ENCODE measurements at places on chromosomes 4 and X. TPM values are rescaled to one million over a fixed set of nuclear protein-coding genes. Genes with fewer than 3 reads are reported as not detected.

DNA sequence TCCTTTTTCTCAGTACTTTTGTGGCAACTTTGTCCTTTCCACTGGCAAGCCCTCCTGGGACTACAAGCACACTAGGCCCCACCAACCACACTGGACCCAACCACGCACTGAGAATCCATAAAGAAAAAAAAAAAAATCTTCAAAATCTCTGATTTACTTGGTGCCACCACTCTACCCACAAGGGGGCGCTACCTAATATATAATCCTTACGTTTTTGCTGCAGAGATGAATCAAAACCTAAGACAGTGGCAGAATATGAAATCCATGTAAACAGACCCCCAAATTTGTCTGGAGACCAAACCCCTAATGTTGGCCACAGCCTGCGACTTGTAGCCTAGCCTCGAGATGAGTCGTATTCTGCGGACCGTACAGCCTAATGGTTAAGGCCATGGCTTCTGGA lies 63.5 kb upstream of the ARHGAP36 start:
- H3K36me3 ChIP-seq: no peaks in the 10 kb centered on the region
- no peak overlapping the region for H3K4me3 ChIP-seq
- no peak for DNase-seq
- no peaks in the 10 kb centered on the region for H3K27me3 ChIP-seq
- no peak overlapping the region for H3K27ac ChIP-seq

DIPK2B gene
- total RNA-seq: 31.9 TPM

TMPRSS11E gene
- not detected for total RNA-seq

GRCh38 chrX:133746593-133746992 lies 238.8 kb downstream of the GPC3 start:
- H3K4me3 ChIP-seq: no peak overlapping the region
- DNase-seq: no peak
- H3K36me3 ChIP-seq: no peaks in the 10 kb centered on the region
- H3K4me1 ChIP-seq: no peaks in the 10 kb centered on the region
- H3K27me3 ChIP-seq: no peaks in the 10 kb centered on the region

GRCh38 chr4:80255329-80256095 lies 11.0 kb upstream of the FGF5 start:
- no peaks in the 10 kb centered on the region for H3K4me1 ChIP-seq
- H3K27ac ChIP-seq: no peak overlapping the region
- no peaks in the 10 kb centered on the region for H3K27me3 ChIP-seq
- no peak for DNase-seq

- no peak overlapping the region for H3K4me3 ChIP-seq
- no peaks in the 10 kb centered on the region for H3K27me3 ChIP-seq
- no peaks in the 10 kb centered on the region for H3K36me3 ChIP-seq
- no peak overlapping the region for H3K27ac ChIP-seq
- H3K4me1 ChIP-seq: no peaks in the 10 kb centered on the region
Observed at GRCh38 chr4:75169020-75169419, 236.1 kb downstream of the PARM1 start.

GRCh38 chr4:94363136-94363655 lies 20.6 kb upstream of the HPGDS start:
- no peaks in the 10 kb centered on the region for H3K36me3 ChIP-seq
- no peak for DNase-seq
- no peaks in the 10 kb centered on the region for H3K4me1 ChIP-seq
- H3K4me3 ChIP-seq: no peak overlapping the region
- H3K27ac ChIP-seq: no peak overlapping the region

GRCh38 chrX:74408304-74408703 lies 13.0 kb upstream of the SLC16A2 start:
- H3K36me3 ChIP-seq: no peaks in the 10 kb centered on the region
- no peak for DNase-seq
- no peak overlapping the region for H3K4me3 ChIP-seq

DNA sequence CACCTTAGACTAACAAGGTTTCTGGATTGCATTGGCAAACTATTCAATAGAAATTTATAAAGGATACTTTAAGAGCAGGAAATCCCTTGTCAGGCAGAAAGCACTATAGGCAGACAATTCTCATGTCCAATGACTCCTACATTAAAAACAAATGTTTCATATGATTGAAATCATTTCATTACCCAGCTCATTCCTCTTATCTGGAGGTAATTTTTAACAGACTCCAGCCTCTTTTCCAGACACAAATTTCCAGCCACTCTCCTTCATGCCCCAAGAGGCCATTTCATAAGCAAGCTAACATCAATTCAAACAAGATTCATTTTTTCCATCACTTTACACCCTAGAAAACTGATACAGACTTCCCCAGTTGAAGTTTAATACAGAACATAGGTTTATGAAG lies 495.1 kb upstream of the FRG1 start:
- no peak overlapping the region for H3K27ac ChIP-seq
- no peaks in the 10 kb centered on the region for H3K36me3 ChIP-seq
- H3K27me3 ChIP-seq: no peaks in the 10 kb centered on the region
- no peak for DNase-seq
- H3K4me1 ChIP-seq: no peaks in the 10 kb centered on the region

DNA sequence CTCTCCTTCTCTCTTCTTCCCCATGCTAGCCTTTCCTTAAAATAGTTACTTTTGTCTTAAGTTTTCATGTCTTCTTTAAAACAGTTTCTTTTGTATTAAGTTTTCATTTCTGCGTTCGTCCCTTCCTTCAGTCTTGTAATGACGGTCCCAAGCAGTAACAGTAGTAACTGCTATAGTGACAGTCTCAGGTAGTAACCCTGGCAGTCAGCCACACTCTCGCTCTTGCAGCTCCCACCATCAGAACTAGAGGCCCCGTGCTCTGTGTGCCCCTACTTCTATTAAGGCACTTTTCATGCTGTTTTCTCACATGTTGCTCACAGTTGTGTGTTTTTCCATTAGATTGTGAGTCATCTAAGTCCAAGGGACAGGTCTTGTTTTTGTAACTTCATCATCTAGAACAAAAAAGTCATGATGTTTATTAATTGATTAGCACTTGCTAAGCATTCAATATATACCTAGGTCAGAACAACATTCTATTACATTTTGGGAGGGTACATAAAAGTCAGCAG lies 49.3 kb downstream of the C4orf33 start:
- H3K27me3 ChIP-seq: no peaks in the 10 kb centered on the region
- H3K4me1 ChIP-seq: no peaks in the 10 kb centered on the region
- H3K4me3 ChIP-seq: no peak overlapping the region

- H3K4me1 ChIP-seq: peaks cover 24% of the 10 kb centered on the region
- no peaks in the 10 kb centered on the region for H3K27me3 ChIP-seq
- no peak overlapping the region for H3K4me3 ChIP-seq
- DNase-seq: no peak
- no peaks in the 10 kb centered on the region for H3K36me3 ChIP-seq
- H3K27ac ChIP-seq: no peak overlapping the region
Observed at GRCh38 chr4:38381788-38382187, 282.2 kb upstream of the KLF3 start.

DNA sequence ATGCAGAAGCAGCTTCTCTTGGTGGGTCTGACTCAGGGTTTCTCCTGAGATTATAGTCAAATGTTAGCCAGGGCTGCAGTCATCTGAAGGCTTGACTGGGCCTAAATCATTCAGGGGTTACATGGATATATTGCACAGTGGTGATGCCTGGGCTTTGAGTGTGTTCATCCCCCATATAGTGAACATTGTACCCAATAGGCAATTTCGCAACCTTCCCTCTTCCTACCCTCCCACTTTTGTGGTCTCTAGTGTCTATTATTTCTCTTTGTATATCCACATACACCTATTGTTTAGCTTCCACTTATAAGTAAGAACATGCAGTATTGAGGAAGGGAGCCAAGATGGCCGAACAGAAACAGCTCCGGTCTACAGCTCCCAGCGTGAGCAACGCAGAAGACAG lies 90.3 kb upstream of the CAMK2D start:
- no peak for DNase-seq
- no peak overlapping the region for H3K27ac ChIP-seq
- H3K4me3 ChIP-seq: no peak overlapping the region
- no peaks in the 10 kb centered on the region for H3K27me3 ChIP-seq

RAB28 gene
- 17.0 TPM for total RNA-seq
